ENCODE measurements at places on chromosomes 5 and 9. TPM values are rescaled to one million over a fixed set of nuclear protein-coding genes. Genes with fewer than 3 reads are reported as not detected.
A peak's percentile ranks its signal among the peaks of the same experiment; 100 is the strongest.

DNA sequence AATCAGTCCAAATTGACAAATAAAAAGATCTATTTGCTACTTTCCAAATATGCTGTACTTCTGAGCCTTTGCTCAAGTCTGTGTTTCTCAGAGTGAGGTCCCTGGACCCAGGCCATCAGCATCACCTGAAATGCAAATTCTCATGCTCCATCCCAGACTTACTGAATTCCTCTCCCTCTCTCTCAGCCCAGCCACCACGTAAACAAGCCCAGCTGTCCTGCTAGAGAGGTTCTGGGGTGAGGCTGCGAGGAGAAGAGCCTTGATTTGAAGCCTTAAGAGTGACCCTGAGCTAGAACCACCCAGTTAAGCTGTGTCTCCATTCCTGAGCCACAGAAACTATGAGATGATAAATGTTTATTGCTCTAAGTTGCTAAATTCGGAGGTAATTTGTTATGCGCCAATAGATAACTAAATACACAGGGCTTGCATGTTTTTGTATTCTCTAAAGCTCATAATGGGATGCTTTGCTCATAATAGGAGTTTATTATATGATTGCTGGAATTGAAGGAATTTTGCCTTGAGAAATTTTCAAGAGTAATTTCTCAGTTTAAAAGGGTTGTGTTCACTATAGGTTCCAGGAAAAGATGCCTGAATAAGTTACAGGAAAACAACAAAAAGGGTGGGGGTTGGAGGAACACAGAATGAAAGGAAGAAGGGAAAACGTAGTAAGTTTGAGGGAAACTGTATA lies 98.9 kb upstream of the SPATA31D4 start:
- no peak for DNase-seq

GRCh38 chr9:131671133-131671520 lies 68.7 kb downstream of the RAPGEF1 start:
- no peak for DNase-seq

- no peak for DNase-seq
These were observed 42.1 kb upstream of the EEIG1 start for GRCh38 chr9:128022886-128023285.

DNA sequence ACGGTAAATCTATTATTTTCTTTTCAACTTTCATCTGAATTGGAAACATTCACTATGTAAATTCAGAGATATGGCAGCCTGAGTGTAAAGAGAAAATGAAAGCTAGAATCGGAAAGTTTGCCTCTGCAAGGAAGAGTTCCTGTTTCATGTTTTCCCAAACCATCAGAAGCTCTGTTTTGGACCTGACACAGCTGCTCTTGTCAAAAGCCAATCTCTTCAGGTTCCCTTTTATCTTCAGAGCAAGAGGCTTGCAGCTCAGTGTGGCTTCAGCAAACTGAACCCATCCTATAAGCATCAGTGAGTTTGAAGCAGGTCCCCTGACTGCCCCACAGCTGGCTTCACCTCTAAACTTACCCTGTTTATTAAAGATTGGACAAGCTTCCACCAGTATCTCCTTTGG lies 1099.7 kb downstream of the DTWD2 start:
- no peak for DNase-seq

- DNase-seq: no peak
These were observed 167.4 kb downstream of the TMEM167A start for GRCh38 chr5:82909771-82910170.

DNA sequence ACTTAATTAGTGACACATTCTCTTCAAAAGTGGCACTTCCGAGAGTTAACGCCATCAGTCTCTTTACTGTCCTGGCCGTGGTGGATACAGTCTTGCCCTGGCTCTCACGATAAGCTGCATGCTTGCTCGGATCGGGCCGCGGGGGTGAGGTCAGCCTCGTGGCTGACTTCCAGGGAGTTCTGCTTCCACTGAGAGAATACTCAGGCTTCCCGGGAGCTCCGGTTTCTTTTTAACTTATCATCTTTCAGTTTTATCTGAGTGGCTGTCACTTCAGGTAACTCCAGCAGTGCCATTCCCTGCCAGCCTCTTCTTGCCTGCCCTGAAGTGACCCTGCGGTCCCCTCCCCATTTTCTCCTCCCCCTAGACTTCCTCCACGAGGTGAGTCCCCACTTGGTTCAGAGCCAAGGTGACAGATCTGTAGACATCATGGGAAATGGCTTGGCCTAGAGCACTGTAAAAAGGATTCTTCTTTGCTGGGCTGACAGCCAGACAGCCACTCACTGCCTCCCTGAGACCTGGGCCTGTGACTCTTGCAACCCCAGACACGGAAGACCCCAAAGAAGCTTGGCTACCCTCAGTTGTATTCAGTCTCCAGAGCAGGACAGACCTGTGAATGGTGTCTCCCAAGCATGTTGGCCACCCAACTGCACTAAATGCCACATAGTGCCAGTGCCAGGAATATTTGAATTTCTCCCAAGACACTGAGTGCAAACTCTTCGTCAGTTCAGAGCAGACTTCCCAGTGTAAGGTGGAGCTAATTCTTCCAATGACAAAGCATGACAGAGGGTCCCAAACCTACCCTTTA lies 95.1 kb downstream of the DAPK1 start:
- DNase-seq: no peak

DNA sequence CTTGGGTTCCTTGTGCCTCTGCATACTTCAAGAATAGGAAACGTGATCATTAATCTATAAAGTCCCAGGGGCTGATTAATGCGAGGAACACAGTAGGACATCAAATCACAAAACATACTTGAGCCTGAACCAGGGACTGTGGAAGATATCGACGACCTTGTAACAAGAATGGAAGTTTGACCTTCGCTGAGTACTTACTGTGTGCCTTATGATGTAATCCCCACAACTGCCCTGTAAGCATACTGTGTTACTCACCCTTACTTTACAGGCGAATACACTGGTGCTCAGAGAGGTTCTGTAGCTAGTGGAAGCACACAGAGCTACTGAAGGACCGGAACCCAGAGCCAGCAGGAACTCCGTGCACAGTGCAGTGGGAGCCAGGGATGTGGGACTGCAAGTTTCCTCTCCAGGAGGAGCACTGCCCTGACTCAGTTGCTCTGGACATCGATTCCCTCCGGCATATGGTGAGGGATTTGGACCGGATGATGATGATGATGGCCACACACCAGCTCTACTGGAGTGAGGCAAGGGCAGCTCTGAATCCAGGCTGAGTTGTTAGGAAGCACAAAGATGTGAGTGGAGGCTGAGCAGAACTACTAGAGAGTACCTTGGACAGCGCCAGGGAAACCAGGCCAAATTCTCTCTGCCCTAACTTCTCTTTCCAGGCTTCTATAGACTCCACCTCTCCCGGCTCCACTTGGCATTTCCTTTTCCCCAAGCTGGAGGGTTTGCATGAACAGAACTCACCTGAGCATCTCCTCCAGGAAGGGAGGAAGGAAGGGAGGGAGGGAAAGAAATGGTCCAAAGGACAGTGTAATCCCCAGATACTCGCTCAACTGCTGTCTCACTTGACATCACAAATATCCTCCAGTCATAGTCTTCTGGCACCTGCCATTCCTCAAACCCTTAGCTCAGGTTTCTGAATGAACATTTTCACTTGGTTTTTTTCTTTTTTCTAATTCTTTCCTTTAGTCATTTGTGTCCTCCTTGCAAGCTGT lies 1.5 kb upstream of the GABBR2 start:
- DNase-seq: no peak

DNA sequence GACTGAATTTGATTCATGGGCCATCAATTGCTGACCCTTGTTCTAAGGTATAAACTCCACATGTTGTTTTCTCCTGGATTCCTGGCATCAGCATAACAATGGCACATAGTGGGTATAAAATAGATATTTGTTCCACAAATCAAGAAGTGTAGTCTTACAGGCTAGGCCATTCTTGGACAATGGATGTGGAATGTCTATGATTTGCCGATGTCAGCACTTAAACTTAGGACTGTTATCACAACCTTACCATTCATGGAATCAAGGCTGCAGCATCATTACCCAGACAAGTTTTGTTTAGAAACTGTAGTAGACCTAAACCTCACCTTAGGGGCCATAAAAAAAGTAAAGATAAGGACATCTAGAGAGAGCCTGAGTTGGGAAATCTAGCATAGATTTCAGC lies 680.0 kb downstream of the BRINP1 start:
- no peak for DNase-seq

GRCh38 chr9:136960212-136960937 lies 8.3 kb downstream of the LCN12 start:
- DNase-seq: peak; percentile 50

DNA sequence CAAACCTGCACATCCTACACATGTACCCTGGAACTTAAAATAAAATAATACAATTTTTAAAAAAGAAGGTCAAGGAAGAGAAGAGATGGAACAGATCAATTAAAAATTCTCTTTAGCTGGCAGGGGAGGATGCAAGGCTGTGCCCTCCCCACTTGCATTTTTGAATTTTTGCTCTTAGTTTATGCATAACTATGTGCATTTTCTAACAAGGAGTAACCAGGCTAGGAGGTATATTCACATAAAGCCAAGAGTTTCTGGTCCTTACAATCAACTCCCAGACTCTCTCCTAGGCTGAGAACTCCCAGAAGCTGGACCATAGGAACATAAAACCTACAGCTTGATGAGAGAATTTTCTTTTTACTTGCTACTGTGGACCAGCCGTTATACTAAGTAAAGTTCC lies 29.8 kb downstream of the CCDC192 start:
- no peak for DNase-seq

DNA sequence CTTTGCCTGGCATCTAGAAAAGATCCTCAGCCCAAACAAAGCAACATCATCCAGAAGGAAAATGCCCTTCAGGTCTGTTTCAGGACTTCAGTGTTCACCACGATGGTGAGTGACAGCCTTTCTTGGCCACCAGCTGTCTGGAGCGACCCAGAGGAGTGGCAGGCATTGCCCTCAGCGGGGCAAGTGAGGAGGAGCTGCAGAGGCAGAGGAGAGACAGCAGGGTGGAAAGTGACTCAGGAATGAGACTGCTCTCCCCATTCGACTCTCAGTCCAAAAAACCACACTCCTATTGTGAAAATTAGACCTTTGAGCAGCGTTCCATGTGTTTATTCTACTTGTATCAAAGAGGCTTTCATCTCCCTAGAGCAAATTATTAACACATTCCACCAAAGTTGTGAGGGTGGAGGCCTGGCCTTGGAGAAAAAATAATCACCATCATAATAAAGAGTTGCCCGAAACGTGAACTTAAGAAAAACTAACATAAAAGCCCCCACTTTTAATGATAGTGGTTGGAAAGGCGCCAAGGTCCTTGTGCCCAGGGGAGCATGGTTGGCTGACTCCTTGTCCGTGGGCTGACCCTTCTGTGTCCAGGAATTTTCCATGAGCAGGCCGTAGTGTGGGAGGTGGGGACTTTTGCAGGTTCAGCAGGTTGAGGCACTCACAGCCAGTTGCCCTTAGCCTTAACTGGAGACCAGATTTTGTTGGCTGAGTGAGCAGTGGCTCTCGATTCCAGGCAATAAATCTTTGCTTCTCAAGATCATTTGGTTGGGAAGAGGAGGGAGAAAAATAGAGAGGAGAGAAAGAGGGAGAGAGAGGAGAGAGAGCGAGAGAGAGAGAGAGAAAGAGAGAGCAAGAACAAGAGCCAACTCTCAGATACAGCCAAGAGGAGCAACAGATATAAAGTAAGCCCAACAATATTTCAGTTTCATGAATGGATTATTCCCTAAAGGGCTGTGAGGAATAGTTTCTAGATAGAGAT lies 125.9 kb upstream of the ANKRD55 start:
- DNase-seq: no peak

- no peak for DNase-seq
These were observed 49.5 kb downstream of the TJP2 start for GRCh38 chr9:69223605-69224004.

- no peak for DNase-seq
These were observed 7.2 kb upstream of the RNU6ATAC start for GRCh38 chr9:134171316-134172197.

DNA sequence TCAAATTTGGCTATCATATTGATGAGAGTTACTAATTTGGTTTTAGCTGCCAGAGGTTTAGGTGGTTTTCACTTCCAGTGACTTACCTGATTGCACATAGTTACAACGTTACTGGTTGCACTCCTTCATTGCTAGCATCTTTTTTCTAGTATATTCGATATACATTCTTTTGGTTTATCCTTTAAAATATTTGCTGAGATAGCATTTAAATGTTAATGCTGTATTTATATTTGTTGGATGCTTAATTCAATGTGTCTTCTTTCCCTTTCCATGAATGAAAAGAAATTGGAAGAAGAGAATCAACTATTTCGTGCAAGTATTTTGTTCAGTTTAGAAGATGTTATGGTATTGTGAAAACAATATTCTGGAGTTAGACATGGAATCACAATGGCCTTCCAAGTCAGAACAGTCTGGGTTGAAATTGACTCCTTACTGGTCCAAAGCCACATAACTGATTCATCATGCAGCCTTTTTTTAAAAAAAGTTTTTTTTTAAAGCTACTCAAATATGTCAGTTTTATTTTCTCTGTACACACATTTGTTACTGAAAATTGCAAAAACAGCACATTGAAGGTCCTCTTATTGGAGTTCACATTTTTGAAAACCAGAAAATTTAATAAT lies 2.2 kb downstream of the SPIN1 start:
- no peak for DNase-seq

DNA sequence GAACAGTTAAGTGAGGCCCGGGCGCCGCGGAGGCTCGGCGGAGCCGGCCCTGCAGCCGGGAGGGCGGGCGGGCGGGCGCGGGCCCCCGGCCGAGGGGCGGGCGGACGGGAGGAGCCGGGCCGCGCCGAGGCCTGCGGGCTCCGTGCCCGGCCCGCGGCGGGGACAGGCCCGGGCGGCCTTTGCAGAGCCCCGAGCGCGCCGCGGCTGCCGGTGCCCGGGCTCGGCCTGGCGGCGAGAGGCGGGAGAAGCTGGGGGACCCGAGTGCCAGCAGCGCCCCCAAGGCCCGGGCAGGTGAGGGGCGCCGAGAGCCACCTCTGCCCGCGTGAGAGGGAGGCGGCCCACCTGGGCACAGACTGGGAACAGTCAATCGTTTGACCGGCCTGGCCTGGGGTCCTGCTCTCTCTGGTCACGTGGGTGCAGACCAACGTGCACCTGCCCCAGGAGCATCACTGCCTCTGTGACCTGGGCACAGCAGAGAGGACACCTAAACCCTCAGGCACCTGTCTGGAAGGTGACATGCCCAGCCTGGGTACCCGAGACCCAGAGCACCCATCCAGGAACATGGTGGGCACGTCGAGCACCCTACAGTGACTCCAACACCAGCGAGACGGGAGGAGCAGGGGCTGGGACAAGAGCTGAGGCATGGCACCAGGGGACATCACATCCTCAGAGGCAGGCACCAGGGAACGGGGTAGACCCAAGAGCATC lies 531 bp downstream of the MVB12B start:
- no peak for DNase-seq

DNA sequence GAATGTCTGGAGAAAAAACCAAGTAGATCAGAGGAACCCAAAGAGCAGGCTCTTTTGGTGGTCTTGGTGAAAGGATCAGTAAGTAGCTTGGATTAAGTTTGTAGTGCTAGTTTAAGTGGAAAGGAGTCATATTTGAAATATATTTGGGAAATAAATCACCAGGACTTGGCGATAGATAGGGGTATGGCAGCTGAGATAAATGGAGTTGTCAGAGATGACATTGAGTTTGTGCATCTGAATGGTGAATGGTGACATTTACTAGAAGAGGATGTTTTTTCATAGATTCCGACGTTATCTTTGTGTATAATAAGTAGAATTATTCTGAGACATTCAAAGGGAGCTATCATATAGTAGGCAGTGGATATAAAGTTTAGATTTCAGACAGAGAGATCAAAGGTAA lies 143.6 kb upstream of the RASGRF2 start:
- no peak for DNase-seq

SEMA5A gene
- total RNA-seq: not detected

STING1 gene
- total RNA-seq: 109 TPM

F2RL1 gene
- total RNA-seq: 1.8 TPM

PCDHB16 gene
- total RNA-seq: not detected

PCDHGA1 gene
- 0.07 TPM for total RNA-seq

PCDHA9 gene
- not detected for total RNA-seq

CDH6 gene
- not detected for total RNA-seq

SPATA31D4 gene
- total RNA-seq: not detected
